ENCODE measurements at places on chromosomes 4 and X. TPM values are rescaled to one million over a fixed set of nuclear protein-coding genes. Genes with fewer than 3 reads are reported as not detected.
A peak's percentile ranks its signal among the peaks of the same experiment; 100 is the strongest.

DNA sequence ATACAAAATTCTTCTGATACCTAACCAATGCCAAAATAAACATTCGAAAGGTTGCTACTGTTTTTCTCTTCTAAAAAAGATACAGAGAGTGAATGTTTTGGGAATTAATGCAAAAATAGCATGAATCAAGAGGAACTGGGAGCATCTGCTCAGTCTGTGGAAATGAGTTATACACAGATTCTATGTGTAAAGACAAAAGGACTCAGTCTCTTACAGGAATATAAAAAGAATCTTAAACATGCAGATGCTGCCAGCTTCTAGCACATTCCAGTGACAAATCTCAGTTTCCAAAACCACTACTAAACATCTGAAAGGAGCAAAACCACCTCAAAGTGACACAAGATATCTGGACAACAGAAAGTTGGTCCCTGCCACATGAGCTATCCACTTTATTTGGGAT lies 55.0 kb downstream of the PAPSS1 start:
- no peak overlapping the region for H3K4me3 ChIP-seq
- H3K27me3 ChIP-seq = no peaks in the 10 kb centered on the region
- H3K36me3 ChIP-seq = no peaks in the 10 kb centered on the region
- DNase-seq = no peak

SORCS2 gene
- total RNA-seq = 1.4 TPM

DNA sequence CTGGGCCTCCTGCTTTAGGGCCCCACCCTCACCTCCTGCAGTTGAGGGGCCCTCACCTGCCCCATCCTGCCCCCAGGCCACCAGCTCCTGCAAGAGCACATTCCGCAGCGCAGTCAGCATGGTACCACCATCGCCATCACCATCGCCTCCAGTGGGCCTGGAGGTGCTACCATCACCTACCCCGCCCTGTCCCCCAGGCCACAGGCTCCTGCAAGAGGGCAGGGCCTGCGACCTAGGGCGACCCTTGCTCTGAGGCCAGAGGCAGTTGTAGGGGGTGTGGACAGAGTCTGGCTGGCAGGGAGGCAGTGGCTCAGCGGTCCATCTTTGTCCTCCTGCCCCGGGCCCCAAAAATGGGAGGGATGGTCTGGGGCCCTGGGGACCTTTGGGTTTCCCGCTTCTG lies 3.9 kb upstream of the HAUS7 start:
- no peaks in the 10 kb centered on the region for H3K4me1 ChIP-seq
- no peak for DNase-seq
- H3K36me3 ChIP-seq = no peaks in the 10 kb centered on the region
- H3K4me3 ChIP-seq = no peak overlapping the region

GYPE gene
- not detected for total RNA-seq

GRCh38 chrX:12819222-12819621 lies 28.0 kb downstream of the PRPS2 start:
- no peaks in the 10 kb centered on the region for H3K36me3 ChIP-seq
- no peak overlapping the region for H3K27ac ChIP-seq
- H3K4me3 ChIP-seq = no peak overlapping the region
- H3K27me3 ChIP-seq = no peaks in the 10 kb centered on the region
- no peaks in the 10 kb centered on the region for H3K4me1 ChIP-seq

- no peak overlapping the region for H3K4me3 ChIP-seq
- no peaks in the 10 kb centered on the region for H3K27me3 ChIP-seq
- DNase-seq = no peak
- no peak overlapping the region for H3K27ac ChIP-seq
- no peaks in the 10 kb centered on the region for H3K36me3 ChIP-seq
- H3K4me1 ChIP-seq = no peaks in the 10 kb centered on the region
Measured at GRCh38 chr4:39541987-39542610, 14.9 kb upstream of the UGDH start.

IQCM gene
- total RNA-seq = not detected

DNA sequence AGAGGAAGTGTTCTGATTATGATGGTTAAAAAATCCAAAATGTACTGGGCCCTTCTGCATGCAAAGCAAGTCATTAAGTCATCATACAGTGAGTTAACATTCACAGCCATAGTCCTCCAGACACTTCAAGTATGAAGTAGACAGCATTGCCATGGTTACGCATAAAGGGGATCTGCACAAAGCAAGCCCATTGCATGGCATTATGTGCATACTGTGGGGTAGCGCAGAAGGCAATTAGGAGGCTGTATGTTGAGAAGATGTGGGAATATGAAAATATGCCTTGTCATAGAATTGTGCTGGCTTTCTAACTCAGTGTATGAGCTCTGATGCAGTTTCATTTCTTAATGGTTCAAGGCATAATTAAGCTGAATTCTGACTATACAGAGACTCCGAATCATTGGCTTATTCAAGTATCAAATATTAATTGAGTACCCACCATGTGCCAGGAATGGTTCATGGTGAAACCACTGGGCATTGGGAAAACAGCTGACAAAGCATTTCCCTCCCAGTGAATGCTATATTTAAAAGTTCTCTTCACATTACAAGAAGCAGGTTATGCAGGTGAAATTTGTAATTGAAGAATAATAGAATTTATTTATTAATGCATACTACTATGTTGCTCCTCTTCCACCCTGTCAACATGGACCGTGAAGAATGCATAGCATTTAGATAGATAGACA lies 588.9 kb downstream of the ZNF674 start:
- no peaks in the 10 kb centered on the region for H3K36me3 ChIP-seq
- no peaks in the 10 kb centered on the region for H3K4me1 ChIP-seq
- DNase-seq = no peak
- no peak overlapping the region for H3K27ac ChIP-seq

RASSF6 gene
- total RNA-seq = not detected

CCDC110 gene
- total RNA-seq = 0.42 TPM

DNA sequence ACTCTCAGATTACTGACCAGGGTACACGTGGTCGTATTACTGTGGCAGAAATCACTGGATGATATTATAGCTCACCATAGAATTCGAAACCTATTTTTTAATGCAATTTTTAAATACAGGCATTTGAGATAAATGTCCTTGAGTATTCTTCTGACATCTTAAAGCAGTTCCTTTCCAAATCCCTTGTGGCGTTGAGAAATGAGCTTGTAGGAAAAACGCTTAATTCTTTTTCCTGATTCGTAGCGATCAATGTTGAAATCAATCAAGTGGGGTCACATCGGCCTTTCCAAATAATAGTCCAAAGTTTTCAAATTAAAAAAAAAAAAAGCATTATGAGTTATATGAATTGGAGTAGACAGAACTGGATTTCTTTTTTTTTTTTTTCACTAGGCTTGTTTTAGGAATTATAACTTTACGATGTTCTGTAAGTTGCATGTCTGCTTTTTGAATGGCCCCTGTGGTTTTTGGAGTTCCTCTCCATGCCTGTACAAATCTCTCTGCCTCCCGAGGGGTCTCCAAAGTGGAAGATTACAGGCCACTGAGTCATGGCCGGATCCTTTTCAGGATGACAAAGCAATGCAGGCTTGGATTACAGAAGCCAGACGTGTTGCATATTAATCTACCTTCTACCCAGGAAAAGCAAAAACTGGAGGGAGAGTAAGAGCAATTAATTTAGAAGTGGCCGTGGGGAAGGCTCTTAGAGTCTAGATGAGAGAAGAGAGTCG lies 226.1 kb downstream of the SHOX start:
- DNase-seq = no peak
- H3K27ac ChIP-seq = no peak overlapping the region
- no peak overlapping the region for H3K4me3 ChIP-seq
- no peaks in the 10 kb centered on the region for H3K27me3 ChIP-seq
- H3K36me3 ChIP-seq = no peaks in the 10 kb centered on the region

HS6ST2 gene
- 20.6 TPM for total RNA-seq

DNA sequence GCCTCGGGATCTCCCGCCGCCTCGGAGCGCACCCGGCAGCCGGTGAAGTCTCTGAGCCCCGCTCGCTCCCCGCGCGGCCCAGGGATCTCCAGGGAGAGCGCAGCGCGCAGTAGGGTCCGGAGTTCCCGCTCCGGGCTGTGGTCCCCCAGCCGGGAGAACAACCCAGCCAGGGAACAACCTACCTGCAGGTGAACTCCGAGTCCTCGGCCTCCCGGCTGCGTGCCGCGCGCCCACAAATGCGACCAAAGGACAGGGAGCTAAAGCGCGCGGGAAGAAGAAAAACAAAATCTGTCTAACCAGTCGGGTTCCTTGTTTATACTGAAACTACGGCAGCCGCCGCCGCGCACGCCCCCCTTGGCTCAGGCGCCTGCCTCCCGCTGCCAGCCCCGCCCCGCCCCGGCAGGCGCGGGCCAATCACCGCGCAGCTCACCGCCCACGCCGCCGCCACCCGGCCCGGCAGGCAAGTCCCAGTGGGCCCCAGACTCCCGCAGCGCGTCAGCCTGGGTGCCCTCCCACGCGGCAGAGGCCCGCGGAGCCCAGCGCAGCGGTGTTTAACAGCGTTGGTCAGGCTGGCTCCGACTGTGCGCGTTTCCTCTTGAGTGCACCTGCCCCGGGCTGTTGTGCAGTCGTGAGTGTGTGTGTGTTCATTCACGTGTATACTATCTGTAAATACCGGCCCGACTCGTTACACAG lies at the start of gene RASGEF1B:
Gene RASGEF1B, minus strand, starts transcription at position 320 of the 693 bp plus-strand sequence. CDS start 12,399 bp downstream, outside the sequence.
- H3K36me3 ChIP-seq = no peaks in the 10 kb centered on the region
- peak within 1 kb of the TSS; percentile 58 for H3K4me3 ChIP-seq

- no peak overlapping the region for H3K4me3 ChIP-seq
- no peak overlapping the region for H3K27ac ChIP-seq
- H3K27me3 ChIP-seq = no peaks in the 10 kb centered on the region
- no peak for DNase-seq
Measured at GRCh38 chrX:10103023-10103422, 53.8 kb upstream of the CLCN4 start.

DNA sequence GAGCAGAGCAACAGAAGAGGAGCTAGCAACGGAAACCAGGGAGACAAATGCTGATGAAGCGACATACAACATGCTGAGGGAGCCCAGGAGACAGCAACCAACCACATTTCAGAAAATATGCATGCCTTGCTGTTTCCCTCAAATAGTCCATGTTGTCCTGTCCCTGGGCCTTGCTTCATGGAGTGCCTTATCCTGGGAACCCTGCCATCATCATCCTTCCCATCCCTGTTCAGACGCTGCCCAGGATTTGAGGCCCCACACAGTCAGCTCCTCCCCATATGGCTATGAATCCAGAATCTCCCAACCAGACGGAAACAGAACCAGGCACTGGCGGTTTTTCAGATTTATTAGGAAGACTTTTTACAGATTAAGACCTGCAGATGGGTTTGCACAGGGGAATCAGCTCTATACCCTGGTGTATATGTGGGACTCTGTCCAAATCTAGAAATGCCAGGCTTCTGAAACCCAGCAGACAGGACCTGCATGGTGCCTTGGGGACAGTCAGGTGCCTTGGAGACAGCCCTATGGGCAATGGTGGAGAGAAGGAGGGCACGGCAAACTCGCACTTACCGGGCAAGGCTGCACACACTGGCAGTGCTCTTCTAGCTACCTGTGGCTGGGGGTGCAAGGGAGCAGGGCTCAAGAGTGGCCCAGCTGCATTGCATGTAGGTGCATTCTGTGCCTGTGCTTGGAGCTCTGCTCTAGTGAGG lies 199.7 kb upstream of the MAMLD1 start:
- no peaks in the 10 kb centered on the region for H3K27me3 ChIP-seq
- H3K4me1 ChIP-seq = no peaks in the 10 kb centered on the region
- H3K36me3 ChIP-seq = no peaks in the 10 kb centered on the region
- H3K4me3 ChIP-seq = no peak overlapping the region
- H3K27ac ChIP-seq = no peak overlapping the region
- no peak for DNase-seq

- no peak for DNase-seq
- H3K27me3 ChIP-seq = no peaks in the 10 kb centered on the region
- peaks cover 44% of the 10 kb centered on the region for H3K4me1 ChIP-seq
- H3K27ac ChIP-seq = no peak overlapping the region
- H3K4me3 ChIP-seq = no peak overlapping the region
Measured at GRCh38 chrX:154028502-154029184, 8.9 kb upstream of the IRAK1 start.

- no peaks in the 10 kb centered on the region for H3K36me3 ChIP-seq
- DNase-seq = no peak
- H3K4me1 ChIP-seq = no peaks in the 10 kb centered on the region
- no peaks in the 10 kb centered on the region for H3K27me3 ChIP-seq
- H3K4me3 ChIP-seq = no peak overlapping the region
Measured at GRCh38 chrX:28124416-28124815, 143.2 kb upstream of the DCAF8L1 start.

All from cardiac muscle cell (in vitro differentiated cells and primary cell).